Kidney epithelial cell (primary cell): ENCODE measurements at places on chromosomes 1 and 21. TPM values are rescaled to one million over a fixed set of nuclear protein-coding genes. Genes with fewer than 3 reads are reported as not detected.

Gene DYNLT5
- total RNA-seq: not detected in 2 replicates

Gene LY9
- not detected in 2 replicates for total RNA-seq

Gene OPTC
- not detected in 2 replicates for total RNA-seq

Gene PTGER3
- 0.29 and 1.4 TPM in 2 replicates for total RNA-seq

Gene KLHL12
- 21.4 and 23.4 TPM in 2 replicates for total RNA-seq

Gene PLCH2
- 0.07 and 0.92 TPM in 2 replicates for total RNA-seq

Gene OR2G6
- total RNA-seq: not detected in 2 replicates

Gene HMGCS2
- not detected in 2 replicates for total RNA-seq

Gene S100A3
- 5.8 and 12.0 TPM in 2 replicates for total RNA-seq

Gene IGFN1
- total RNA-seq: 0.48 and 0.54 TPM in 2 replicates

Gene OR2L2
- total RNA-seq: not detected in 2 replicates

Gene NPPB
- total RNA-seq: 2.5 and 5.4 TPM in 2 replicates

Gene PGLYRP4
- 0.07 and 0.71 TPM in 2 replicates for total RNA-seq

Gene VWA5B1
- total RNA-seq: 0.14 TPM in 1 of 2 replicates, not detected in the other

Gene GUCA2A
- not detected in 2 replicates for total RNA-seq

Gene REN
- total RNA-seq: 5.2 and 9.1 TPM in 2 replicates

Gene ADAM30
- total RNA-seq: not detected in 2 replicates

Gene LCE1C
- total RNA-seq: not detected in 2 replicates

Gene AMPD1
- 0.07 TPM in 1 of 2 replicates, not detected in the other for total RNA-seq

Gene BMP8B
- 2.8 and 4.3 TPM in 2 replicates for total RNA-seq

Gene CYP4A11
- total RNA-seq: not detected in 2 replicates

Gene SVBP
- total RNA-seq: 39.7 and 45.6 TPM in 2 replicates

Gene RAP1A
- 39.2 and 42.8 TPM in 2 replicates for total RNA-seq

Gene DUSP10
- 64.0 and 65.8 TPM in 2 replicates for total RNA-seq

Gene MYOG
- not detected in 2 replicates for total RNA-seq

Gene CYYR1
- total RNA-seq: 6.2 and 6.4 TPM in 2 replicates

Gene PARP1
- 91.1 and 117 TPM in 2 replicates for total RNA-seq
